Stimulated activated CD8-positive, alpha-beta memory T cell treated with anti-CD3 and anti-CD28 coated beads, Interleukin-7, amount 100 ng/mL, for 1 hour (primary cell): ENCODE measurements at places on chromosomes 4 and X.

DNA sequence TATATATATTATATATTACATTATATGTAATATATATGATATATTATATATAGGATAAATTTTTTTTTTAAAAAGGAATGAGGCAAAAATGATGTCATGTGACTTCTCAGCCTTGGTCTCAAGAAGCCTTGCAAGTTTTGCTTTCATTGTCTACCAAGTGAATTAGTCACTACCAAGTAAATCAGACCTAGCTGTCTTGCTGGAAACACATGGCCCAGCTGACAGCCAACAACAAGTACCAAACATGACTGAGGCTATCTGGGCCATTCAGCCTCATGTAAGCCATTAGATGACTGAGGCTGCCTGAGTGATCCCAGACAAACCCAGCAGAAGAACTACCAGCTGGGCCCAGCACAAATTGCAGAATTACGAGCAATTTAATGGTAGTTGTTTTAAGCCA lies 44.9 kb downstream of the HAND2 start:
- DNase-seq, result no peak

GRCh38 chr4:112560084-112560483 lies 44.1 kb upstream of the NEUROG2 start:
- no peak for DNase-seq

DNA sequence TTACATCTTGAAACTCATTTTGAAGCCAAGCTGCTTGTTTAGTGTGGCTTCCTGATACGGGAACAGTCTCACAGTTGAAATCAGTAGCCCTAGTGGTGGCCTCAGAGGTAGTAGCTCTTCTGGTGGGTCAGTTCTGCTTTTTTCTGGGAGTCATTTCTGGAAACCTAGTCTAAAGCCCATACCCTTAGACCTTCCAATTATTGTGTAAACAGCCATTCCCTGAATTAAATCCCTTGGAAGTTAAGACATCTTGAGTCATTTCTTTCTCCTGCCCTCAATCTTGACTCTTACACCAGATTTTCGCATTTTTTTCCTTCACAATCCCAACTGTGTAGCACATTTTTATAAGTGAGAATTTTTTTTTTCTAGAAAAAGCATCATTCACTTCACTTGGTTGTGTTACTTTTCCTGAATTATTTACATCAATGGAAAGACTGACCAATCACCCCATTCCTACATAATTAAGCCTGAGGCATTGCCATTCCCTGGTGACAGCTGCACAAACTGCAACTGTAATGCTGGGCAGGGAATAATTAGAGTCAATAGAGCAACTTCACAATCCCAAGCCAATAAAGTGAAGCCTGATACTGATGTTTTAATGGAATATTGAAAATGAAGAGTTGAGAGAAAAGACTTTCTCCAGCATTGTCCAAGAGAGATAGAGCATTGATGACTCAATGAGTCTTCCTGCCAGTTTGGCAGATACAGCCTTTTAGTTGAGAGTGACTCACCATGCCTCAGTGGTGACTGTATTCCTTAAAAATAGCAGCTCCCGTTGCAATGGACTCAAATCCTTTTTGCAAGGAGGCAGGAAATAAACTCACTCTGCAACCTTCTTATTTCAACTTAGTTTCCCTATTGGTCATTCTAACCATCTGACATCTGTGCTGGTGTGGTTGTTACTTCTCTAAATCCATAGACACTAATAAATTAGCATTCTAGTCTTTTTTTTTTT lies 13.0 kb upstream of the SEPSECS start:
- DNase-seq, result no peak

DNA sequence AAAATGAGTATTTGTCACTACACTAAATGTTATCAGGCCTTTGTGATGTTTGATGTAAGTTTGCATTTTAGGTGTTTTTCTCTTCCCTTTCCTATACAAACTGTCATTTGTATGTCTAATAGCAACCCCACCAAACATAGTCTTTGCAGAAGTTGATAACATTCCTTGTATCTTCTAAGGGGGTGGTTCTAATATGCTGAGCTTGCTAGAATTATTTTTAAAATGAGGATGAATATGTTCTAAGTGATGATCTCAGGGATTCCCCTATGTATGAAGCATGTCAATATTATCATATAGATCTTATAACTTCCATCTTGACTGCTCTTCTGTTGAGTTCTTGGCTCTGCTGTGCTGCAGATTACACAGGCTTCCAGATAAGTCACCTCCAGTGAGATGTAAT lies 3.1 kb downstream of the CHM start:
- no peak for DNase-seq

DNA sequence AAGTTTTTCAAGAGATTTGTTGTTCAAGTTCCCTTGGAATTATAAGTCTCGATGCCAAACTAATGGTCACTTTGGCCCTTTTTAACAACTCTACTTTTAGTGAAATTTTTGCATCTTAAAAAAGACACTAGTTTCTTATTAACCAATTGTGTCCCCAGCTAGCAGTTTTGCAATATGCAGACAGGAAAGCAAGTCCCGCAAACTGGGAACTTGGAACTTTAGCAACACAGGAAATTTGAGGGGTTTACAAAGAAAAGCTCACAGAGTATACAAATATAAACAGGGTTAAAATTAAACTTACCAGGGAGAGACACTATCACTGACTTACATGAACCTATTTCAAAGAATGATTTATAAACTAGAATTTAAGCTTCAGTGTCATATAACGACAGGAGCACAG lies 137.9 kb downstream of the ANK2 start:
- no peak for DNase-seq

GRCh38 chr4:145734576-145735346 lies 54.8 kb downstream of the C4orf51 start:
- no peak for DNase-seq

DNA sequence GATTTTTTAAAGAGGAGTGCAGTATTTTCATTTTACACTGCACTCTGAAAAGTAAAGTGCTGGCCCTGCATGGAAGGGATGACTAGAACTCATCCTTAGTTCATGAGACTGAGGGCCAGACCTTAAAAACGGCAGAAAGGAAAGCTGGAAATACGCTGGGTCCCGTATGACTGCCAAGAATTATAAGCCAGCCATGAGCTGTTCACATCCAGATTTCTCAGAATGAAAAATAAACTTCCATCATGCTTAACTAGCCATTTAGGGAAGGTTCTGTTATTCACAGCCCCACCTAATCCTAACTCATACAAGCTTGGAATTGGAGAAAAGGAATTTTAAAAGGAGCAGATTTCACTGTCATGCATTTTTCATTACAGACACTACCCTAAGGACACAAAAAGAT lies 894.4 kb downstream of the FAT4 start:
- DNase-seq, result no peak

DNA sequence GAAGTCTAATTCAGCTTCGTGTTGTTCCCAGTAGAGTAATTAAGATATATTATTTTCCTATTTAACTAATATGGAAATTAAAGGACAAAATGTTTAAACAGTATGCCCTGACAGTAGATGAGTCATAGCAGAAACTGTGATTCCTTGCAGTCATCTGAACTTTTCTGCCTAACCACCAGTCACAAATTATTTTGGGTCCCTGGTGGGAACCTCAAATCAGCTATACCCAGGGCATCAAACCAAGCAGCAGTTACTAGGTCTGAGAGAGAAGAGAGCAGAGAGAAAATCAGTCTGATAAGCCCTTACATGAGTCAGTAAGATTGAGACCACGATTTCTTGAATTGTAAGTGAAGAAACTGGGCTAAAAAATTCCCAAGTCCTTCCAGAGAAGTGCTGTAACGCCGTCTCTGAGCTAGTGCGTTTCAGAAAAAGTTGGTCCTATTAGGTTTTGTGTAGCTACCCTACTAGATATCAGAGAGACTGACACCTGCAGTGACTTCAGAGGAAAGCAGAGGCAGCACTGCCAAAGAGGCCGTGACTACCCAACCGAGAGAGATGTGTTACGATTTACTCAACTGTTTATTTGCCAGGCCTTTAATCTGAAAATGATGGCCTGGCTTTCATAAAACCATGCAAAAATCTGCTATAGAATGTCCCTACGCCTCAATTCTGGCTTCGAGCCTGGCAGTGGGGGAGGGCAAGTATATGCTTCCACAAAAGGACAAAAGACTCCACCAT lies 21.7 kb upstream of the GPM6A start:
- DNase-seq, result no peak

DNA sequence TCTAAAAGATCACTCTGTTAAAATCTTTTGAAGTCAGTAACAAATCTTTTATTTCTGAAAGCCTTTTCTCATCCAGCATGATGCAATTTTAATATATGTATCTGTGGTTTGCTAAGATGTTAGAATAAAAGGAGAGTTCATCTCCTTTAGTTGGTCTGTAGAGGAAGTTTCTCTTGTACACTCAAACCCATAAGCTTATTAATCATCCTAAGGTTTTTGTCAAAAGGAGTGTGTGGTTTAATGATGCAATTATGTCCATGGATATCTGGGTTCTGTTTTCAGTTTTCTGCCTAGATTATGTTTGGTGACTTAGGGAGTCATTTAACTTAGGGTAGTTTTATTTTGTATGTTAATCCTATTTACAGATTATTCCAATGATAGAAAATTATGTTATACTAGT lies 52.1 kb upstream of the NDST4 start:
- no peak for DNase-seq

DNA sequence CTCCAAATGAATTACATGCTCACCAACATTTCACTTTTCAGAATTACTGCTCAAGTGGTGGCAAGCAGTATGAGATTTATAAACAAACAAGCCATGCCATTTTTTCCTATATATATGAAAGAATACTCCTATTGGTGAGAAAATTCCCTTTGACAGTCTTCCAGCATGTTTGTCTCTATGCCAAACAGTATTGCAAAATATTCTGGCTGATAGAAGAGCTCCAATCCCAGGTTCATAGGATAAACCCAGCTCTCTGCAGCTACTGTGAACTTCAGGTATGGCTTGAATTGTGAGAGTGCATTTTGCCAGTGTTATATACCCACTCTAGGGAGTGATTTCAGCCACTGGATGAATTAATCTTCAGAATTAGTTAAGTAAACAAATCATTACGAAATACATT lies 108.8 kb downstream of the MAGEC2 start:
- no peak for DNase-seq

GRCh38 chrX:142089193-142089592 lies 115.9 kb downstream of the MAGEC2 start:
- DNase-seq, result no peak

GRCh38 chr4:80459918-80460473 lies 124.5 kb downstream of the CFAP299 start:
- no peak for DNase-seq

- no peak for DNase-seq
These were observed 53.3 kb downstream of the CAMK2D start for GRCh38 chr4:113708250-113708649.

DNA sequence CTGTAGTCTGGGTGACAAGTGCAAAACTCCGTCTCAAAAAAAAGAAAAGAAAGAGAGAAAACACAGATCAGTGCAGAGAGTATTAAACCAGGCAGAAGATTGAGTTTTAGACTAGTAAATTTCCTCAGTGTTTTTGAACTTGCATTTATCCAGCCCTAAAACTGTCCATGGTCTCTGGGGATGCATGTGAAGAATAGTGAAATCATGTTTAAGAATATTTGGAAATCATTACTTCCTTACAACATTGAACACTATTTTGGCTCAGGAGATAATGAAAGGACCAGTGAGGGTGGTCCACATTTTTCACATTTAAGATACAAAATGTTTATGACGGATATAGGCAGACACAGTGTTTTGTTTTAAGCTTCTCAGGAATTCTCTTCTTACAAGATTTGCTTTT lies 195.8 kb upstream of the RASGEF1B start:
- DNase-seq, result no peak

DNA sequence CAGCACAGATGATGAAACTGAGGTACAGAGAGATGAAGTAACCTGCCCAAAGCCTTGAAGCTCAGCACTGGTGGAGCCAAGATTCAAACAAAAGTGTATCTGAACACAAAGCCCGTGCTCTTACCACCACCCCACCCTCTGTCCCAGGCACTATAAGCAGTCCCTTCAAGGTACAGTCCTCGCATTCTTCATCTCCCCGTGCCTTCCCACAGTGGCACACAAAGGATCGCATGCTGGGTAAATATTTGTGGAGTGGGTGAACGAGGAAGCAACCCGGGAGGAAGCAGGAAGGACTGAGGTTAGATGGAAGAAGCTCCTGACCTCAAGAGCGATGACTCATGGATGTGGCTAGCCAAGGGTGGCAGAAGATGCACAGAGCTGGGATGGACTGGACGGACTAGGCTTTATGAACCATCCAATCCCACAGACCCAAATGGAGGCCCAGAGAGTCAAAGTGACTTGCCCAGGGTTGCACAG lies 18.4 kb downstream of the IQSEC2 start:
- no peak for DNase-seq

GRCh38 chr4:108427946-108428485 lies 192.4 kb upstream of the RPL34 start:
- DNase-seq, result no peak

GRCh38 chrX:66017659-66018170 lies 22.2 kb downstream of the VSIG4 start:
- DNase-seq, result no peak
